ENCODE measurements at places on chromosomes 7 and 10.

GRCh38 chr10:124095096-124095495, 1.7 kb upstream of the CHST15 start:
- DNase-seq, result no peak

GRCh38 chr7:20993693-20994092, 207.0 kb upstream of the SP8 start:
- no peak for DNase-seq

- no peak for DNase-seq
Observed at GRCh38 chr7:155918720-155919390, 106.6 kb upstream of the SHH start.

- no peak for DNase-seq
Observed at GRCh38 chr7:98562871-98563495, 54.1 kb upstream of the NPTX2 start.

GRCh38 chr10:119352042-119352441, 144.7 kb downstream of the GRK5 start:
- no peak for DNase-seq

Data from suppressor macrophage treated with lipopolysaccharide for 1 hour (primary cell).